ENCODE measurements at places on chromosomes 2 and 18.

- no peak overlapping the region for H3K4me3 ChIP-seq
- no peaks in the 10 kb centered on the region for H3K36me3 ChIP-seq
- no peak overlapping the region for H3K27ac ChIP-seq
- DNase-seq, result no peak
- no peaks in the 10 kb centered on the region for H3K4me1 ChIP-seq
- no peaks in the 10 kb centered on the region for H3K27me3 ChIP-seq
Observed at GRCh38 chr2:19617257-19617848, 258.9 kb upstream of the OSR1 start.

DNA sequence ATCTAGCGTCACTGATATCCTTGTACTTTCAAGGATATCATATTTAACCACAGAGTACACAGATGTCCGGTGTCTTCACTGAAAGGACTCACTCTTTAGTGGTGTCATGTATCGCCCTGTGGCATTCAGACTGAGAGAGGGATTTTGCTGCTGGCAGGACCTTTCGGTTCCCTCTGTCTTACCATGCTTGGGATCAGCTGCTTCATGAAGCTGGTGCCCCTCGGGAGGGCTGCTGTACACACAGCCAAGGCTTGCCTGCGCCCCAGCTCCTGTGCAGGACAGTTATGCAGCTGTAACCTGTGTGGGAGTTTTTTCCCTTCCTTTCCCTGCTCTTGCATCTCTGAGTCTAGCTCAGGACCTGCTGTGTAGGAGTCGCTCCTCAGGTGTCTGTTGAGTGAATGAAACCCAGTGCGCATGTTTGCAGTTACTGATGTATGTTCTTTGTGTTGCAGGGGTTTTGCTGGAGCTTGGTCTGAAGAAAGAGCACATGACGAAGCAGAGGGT lies 64.4 kb downstream of the GREB1 start:
- DNase-seq, result no peak
- H3K27me3 ChIP-seq, result no peaks in the 10 kb centered on the region
- no peak overlapping the region for H3K27ac ChIP-seq
- no peak overlapping the region for H3K4me3 ChIP-seq
- H3K36me3 ChIP-seq, result no peaks in the 10 kb centered on the region

GRCh38 chr18:49048396-49049020 lies 97.7 kb upstream of the SMAD7 start:
- no peaks in the 10 kb centered on the region for H3K4me1 ChIP-seq
- no peak overlapping the region for H3K4me3 ChIP-seq
- no peak for DNase-seq
- H3K27me3 ChIP-seq, result no peaks in the 10 kb centered on the region
- no peaks in the 10 kb centered on the region for H3K36me3 ChIP-seq

- H3K27me3 ChIP-seq, result no peaks in the 10 kb centered on the region
- H3K27ac ChIP-seq, result no peak overlapping the region
- no peaks in the 10 kb centered on the region for H3K4me1 ChIP-seq
Observed at GRCh38 chr2:17296686-17297085, 221.6 kb downstream of the RAD51AP2 start.

DNA sequence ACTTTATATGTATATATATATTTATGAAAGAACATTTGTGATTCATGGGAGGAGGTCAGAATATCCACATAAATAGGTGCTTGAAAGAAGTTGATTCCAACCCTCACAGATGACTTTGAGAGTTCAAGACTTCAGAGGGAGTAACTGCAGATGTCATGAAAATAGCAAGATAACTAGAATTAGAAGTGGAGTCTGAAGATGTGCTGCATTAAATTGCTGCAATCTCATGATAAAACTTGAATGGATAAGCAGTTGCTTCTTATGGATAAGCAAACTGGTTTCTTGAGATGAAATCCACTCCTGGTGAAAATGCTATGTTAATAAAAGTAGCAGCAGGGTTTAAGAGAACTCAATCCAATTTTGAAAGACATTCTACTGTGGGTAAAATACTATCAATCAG lies 40.2 kb downstream of the G6PC2 start:
- H3K4me1 ChIP-seq, result no peaks in the 10 kb centered on the region
- H3K27ac ChIP-seq, result no peak overlapping the region
- no peaks in the 10 kb centered on the region for H3K27me3 ChIP-seq
- no peak overlapping the region for H3K4me3 ChIP-seq
- H3K36me3 ChIP-seq, result no peaks in the 10 kb centered on the region

DNA sequence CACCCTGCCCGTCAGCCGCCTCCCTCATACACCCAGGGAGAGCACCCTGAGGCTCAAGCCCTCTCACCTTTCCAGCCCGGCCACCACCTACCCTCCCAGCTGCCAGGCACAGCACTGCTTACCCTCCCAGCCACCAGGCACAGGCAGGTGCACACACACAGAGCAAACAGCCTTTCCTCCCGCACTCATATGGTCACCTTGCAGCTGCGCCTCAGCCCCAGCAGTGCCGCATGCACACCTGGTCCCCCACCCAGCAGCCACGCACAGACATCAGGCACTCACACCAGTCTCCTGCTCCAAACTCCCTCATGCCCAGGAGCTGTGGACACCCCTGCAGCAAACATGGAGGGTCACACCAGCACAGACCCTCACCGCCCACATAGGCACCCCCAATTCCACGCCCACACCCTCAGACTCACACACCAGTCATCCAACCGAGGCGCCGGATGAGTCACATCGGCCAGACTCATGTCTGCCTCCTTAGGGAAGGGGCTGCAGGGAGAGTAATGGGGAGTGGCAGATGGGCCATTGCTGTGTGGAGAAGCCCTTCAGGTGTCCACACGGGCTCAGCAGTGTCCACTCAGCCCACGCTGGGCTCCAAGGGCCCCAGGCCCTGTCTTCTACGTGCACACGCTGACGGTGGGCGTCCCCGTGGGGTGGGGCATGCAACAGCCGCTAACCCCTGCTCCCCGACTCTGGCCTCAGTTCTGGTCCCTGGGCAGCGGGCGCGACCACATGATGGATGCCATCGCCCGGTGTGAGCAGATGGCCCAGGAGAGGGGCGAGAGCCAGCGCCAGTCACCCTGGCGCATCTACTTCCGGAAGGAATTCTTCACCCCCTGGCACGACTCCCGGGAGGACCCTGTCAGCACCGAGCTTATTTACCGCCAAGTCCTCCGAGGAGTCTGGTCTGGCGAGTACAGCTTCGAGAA lies 22.3 kb upstream of the GPR17 start:
- H3K4me1 ChIP-seq, result no peaks in the 10 kb centered on the region
- no peaks in the 10 kb centered on the region for H3K27me3 ChIP-seq
- H3K36me3 ChIP-seq, result no peaks in the 10 kb centered on the region
- no peak overlapping the region for H3K27ac ChIP-seq

- no peaks in the 10 kb centered on the region for H3K4me1 ChIP-seq
- no peaks in the 10 kb centered on the region for H3K36me3 ChIP-seq
- DNase-seq, result no peak
- no peak overlapping the region for H3K27ac ChIP-seq
- H3K4me3 ChIP-seq, result no peak overlapping the region
Observed at GRCh38 chr2:133606616-133607015, 38.4 kb upstream of the NCKAP5 start.

Measured in tibial nerve (tissue), 4 donors.